ENCODE measurements at places on chromosomes 3 and 15.

DNA sequence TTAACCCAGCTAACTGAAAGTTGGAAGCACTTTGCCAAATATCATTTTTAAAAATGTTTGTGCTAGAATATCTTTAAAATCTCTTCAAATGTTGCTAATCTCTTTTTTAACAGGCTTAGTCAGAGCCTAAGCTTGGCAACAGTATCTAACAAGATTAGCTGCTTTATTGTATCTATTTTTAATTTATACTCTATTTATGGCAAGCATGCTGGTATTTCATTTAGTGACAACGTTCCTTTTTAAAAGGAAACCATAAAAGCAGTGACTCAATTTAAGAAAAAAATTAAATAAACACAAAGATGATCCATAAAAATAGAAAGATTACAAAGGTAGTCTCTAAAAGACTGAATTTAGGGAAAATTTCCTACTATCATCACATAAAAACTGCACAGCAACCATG lies 40.5 kb downstream of the SLC12A6 start:
- DNase-seq = no peak

GRCh38 chr3:102144063-102144462 lies 290.8 kb upstream of the ZPLD1 start:
- DNase-seq = no peak

DNA sequence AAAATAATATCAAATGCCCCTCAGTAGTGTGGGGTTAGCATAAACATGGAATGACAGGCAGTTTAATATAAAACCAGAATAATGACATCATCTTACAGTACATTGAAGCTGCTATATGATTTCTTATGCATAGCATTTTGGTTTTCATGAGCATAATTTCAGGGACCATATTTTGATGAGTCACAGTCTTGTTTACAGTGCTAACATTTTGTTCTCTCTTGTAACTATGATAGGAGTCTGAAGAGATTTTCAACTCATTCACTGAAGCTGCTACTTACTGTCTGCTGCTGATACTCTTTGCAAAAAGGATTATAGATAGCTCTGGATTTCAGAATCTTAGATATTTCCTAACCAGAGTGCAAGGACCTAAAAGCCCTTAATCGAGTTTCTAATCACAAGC lies 92.6 kb upstream of the CCDC54 start:
- no peak for DNase-seq

- DNase-seq = no peak
Observed at GRCh38 chr15:64009241-64009640, 37.0 kb downstream of the DAPK2 start.

- DNase-seq = no peak
Observed at GRCh38 chr15:68316061-68316804, 38.7 kb downstream of the FEM1B start.

DNA sequence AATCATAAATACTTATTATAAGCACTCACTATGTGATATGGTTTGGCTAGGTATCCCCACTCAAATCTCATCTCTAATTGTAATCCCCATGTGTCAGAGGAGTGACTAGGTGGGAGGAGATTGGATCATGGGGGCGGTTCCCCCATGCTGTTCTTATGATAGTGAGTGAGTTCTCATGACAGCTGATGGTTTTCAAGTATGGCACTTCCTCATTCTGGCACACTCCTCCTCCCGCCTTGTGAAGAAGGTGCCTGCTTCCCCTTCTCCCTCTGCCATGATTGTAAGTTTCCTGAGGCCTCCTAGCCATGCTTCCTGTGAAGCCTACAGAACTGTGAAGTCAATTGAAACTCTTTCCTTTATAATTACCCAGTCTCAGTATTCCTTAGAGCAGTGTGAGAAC lies 53.3 kb upstream of the CHMP2B start:
- no peak for DNase-seq

- no peak for DNase-seq
Observed at GRCh38 chr3:71728632-71729342, 3.6 kb upstream of the EIF4E3 start.

GRCh38 chr3:107283948-107284347 lies 93.3 kb upstream of the CCDC54 start:
- DNase-seq = no peak

- DNase-seq = no peak
Observed at GRCh38 chr15:101481381-101481705, 8.2 kb downstream of the PCSK6 start.

GRCh38 chr3:177750436-177750835 lies 553.2 kb upstream of the TBL1XR1 start:
- DNase-seq = no peak

DNA sequence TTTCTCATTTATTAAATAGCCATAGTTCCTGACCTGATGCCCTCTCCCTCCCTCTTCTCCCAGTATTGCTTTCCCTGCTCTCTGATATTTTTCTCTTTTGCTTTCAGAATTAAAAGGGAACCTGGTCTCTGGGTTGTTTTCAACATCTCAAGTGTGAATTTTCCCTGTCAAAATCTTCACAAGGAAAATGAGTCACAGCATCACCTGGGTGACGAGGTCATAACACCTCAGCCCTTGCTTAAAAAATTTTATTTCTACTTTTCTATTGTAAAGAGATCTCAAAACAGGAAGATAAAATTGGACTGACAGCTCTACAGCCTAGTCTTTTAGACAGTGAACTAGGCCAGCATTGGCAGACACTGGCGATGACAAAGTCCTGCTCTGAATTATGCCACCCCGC lies 40.1 kb downstream of the GAP43 start:
- no peak for DNase-seq

DNA sequence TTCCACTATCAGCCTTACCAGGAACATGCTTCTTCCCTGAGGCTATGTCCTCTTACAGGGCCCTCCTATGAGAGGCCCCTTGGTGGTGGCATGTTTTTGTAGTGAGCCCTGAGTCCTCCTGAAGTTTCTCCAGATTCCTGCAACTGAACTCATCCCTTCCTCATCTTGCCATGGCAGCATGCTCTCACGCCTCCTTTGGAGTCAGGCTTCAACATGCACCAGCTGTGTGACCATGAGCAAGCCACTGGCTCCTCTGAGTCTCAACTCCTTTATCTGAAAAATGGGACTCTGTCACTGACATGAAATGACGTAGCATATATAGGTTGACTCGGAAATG lies 216.3 kb upstream of the TLE3 start:
- no peak for DNase-seq

DNA sequence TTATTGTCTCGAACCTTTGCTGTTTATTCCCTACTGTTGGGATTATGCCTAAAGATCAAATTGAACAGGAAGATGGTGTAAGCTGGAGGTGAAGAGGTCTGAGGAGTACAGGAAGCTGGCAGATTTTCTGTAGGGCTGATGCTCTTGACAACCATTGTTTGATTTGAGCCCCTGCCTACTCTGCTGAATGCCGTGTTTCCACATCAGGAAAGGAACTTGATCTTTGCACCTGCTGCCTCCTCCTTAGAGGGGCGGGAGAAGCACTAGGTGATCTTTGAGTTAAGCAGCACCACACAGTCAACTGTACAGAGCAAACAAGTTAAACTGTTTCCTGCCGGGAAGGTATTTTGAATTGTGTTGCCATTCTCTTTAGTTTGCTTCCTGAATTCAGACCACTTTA lies 364.6 kb upstream of the EPHA6 start:
- DNase-seq = no peak

DNA sequence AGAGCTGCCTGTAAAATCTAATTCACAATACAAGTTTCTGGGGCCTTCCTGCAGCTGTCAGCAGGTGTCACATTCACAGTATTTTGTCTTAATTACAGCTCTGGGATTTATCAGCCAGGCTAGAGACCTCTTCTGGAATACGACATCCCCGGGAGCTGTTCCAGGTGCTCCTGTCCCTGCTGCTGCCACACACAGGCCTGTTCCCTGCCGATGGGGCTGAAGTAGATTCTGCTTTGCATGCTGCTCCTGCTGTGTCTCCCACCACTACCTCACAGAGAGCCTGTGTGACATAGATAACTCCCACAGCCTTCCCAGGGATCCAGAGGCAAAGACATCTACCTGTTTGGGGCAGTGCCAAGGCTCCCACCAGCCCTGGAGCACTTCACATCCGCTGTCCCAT lies 20.4 kb downstream of the COLQ start:
- no peak for DNase-seq

DNA sequence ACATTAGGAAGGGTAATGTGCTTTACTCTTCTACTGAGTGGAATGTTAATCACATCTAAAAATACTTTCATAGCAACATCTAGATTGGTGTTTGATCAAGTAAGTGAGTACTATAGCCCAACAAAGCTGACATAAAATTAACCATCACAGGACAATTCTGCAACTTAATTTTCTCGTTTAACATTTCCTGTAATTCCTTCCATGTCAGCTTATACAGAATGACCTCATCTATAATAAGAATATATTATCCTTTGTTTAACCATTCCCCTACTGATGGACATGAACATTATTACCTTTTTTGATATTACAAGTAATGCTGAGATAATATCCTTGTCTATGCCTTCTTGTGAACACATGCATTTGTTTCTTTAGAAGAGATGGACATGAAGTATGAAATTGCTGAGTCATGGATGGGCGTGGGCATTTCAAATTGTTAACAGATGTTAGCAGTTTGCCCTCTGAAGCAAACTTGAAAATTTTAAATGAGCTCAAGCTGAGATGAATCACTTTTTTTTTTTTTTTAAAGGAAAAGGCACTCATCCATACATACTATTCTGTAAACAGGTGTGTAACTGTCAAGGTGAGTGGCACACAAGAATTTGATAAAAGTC lies 85.1 kb downstream of the OXNAD1 start:
- DNase-seq = no peak

DNA sequence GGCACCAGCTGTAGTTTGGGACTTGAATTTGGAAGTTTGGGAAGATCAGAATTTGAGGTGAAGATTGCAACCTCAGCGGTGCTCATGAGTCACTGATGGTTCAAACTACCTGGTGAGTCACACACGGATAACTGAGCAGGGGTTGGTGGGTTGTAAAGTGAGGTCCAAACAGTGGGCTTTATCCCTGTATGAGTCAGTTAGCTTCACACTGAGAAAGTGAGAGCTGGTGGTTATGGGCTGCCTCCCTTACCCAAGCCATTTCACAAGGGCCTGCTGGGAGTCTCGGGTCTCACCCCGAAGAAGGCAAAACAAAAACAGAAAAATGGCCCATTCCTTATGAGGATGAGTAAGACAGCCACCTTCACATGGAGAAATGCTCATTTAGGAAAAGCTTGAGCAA lies 77.0 kb downstream of the ITGA11 start:
- DNase-seq = no peak

GRCh38 chr3:127413318-127413673 lies 125.5 kb upstream of the PRR20G start:
- no peak for DNase-seq

DNA sequence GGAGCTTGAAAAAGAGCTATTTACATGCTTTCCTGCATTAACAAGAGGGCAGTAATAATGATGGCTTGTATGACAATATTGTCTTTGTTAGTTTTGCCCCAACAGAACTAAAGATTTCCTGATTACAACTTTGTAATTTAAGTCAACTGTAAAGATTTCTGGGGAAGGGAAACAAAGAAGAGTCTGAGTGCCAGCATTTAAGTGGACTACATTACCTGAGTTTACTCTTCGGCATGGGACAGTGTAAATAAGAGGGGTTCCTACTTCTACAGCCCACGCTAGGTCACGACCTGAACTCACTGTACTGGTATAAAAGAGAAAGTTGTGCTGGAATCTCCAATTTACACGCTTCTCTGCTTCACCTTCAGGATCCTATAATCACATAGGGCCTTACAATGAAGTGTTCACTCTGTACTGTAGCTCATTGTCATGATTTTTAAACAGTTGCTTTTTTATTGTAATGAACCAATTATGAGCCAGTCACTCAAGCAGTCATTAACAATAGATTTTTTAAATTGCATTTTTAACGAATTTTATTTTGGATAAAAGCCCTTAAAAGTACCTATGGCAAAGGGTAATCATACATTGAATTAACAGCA lies 39.6 kb downstream of the DPH6 start:
- no peak for DNase-seq

DNA sequence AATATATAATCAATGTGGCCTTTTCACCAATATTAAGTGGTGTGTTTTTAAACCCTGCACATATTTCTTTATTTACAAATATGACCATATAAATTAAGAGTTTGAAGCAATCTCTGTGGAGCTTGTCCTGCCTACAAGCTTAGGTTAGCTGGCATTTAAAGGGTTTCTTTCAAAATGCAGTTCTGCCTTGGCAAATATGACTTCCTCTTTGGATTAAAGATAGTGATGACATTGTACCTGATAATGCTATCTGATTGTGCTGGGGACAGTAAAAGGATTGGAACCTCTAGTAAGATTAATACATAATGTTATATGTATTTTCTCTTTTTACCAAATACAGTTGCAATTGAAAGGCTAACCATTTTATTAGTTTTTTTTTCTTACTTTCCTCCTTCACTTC lies 249.1 kb downstream of the OTOL1 start:
- DNase-seq = no peak

DNA sequence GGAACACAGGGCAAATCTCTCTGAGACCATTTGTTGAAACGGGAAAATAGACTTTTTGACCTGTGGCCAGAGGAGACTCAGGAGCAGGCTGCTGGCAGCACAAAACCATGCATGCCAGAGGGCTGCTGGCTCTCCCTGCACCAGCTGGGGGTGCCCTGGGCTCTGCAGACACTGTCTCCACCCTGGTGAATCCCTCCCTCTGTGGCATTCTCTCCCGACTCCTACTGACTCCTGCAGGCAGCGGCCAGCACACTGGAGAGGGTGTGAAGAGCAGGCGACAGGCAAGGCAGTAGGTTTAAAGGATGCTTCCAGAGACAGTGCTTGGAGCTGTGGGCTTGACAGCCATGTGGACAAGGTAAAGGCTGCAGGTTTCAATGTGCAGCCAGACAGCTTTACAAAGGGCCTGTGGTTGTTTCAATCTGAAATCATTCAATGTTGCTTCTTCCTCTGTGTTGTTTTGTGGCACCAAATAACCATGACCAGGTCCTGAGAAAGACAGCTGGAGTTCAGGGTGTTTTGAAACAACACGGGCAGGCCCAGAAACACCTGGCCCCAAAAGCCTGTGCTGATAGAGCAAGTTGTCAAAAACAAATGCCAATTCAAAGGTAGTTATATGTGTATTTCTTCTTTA lies 431.0 kb upstream of the ATP10A start:
- no peak for DNase-seq

DNA sequence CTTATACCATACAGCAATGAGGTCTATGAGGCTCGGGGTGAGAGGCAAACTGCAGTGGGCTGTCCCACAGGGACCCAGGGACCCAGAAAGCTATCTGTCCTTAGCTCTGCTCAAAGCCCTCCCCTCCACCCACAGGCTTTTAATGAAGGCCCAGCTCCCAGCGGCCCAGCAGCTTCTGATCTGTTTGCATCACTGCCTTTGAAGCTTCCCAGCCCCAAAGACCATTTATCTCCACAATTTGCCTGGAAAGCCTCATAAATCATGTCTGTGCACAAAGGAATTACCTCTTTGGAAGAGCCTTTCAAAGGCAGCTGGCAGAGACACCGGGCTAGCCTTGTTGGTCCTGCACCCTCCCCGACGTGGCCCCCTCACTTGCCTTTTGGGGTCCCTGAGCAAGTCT lies 123.9 kb downstream of the RAB11A start:
- DNase-seq = no peak

DNA sequence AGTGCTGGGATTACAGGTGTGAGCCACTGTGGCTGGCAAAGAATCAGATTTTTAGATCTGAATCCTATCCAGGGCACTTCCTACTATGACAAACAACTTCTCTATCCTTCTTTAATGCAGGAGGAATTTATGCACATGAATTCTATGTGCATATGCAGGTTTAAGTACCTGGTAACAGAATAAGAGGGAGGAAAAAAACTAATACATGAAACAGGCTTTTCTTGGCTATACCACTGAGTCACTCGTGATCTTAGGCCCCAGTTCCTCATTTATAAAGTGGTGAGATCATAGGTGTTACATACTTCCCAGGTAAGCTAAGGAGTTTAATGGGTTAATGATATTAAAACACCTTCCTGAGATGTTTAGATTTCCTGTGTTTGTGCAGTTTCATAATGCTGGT lies 108.2 kb downstream of the TP63 start:
- no peak for DNase-seq
